GM12864 (cell line): ENCODE measurements at places on chromosomes 12 and 14.

GRCh38 chr14:90732718-90733117 lies 83.5 kb downstream of the TTC7B start:
- no peak for DNase-seq

- DNase-seq, result no peak
Observed at GRCh38 chr14:40523123-40523522, 1083.6 kb upstream of the LRFN5 start.

GRCh38 chr12:130846369-130846768 lies 7.3 kb upstream of the STX2 start:
- no peak for DNase-seq

DNA sequence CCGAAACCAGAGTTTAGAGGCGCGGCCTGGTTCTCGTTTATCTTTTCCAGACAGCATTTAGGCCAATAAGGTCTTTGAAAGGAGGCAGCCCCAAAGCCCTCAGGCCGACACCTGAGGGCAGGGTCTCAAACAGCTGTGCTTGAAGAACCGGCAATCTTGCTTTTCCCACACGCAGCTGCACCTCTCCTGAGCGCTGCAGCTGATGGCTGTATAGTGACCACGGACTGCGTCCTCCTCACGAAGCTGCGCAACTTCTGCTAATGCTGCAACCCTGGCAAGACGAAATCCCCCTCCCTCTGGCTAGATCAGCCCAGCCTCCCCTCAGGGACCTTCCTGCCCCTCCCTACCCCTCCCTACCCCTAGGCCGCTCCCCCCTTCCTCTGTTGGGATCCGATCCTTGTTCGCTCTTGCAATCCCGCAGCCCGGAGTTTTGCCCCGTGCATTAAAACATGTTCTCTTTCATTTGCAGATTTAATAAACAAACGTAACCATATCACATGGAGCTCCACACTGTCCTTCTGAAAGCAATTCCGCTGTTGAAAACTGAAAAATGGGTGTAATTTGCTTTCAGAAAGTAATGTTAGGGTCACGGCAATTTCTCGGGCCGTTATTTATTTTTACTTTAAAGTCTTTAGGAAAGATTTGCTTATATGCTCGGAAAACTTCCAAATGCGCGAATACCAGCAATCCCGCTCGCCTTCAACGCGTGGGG lies 4.8 kb upstream of the PAX9 start:
- DNase-seq, result no peak

GRCh38 chr14:29222671-29223268 lies 456.2 kb downstream of the FOXG1 start:
- no peak for DNase-seq

GRCh38 chr14:61111209-61111665 lies 130.2 kb downstream of the SLC38A6 start:
- no peak for DNase-seq

- DNase-seq, result no peak
Observed at GRCh38 chr12:51907083-51907855, at the start of gene ACVRL1. TSS of gene ACVRL1 (plus strand) at chr12:51907504. CDS start at chr12:51912475, 4,971 bp downstream.

- no peak for DNase-seq
Observed at GRCh38 chr12:120979862-120980696, 1.7 kb downstream of the HNF1A start.

DNA sequence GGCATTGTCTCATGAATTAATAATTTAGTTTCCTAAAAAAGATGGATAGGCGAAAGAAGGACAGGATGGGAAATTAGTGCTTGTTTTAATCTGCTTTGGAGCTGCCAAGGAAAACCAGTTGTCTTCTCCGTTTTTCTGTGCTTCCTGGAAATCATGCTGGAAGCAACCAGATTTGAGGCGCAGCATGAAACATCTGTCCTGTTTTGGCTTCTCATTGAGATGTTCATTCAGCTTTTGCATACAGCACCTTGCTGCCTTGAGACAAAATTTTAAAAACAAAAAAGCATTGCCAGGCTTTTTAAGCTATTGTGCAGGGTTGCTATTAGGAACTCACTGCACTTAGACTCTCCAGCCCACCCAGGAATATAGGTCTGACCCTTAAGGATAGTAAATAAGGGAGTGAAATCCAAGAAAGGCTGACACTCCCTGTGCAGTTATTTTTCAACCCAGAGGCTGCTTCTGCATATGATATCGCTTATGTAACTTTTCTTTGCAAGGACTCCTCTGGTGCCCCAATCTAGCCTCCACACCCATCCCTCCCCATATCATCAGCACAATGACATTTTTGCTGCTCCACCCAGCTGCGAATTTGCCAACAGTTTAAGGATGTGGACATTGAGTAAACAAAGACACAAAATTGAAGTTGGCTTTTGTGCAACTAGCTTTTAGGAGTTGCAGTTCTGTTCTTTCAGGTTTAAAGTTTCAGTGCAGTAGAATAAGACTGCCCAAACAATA lies 46.9 kb upstream of the MDM1 start:
- DNase-seq, result no peak

DNA sequence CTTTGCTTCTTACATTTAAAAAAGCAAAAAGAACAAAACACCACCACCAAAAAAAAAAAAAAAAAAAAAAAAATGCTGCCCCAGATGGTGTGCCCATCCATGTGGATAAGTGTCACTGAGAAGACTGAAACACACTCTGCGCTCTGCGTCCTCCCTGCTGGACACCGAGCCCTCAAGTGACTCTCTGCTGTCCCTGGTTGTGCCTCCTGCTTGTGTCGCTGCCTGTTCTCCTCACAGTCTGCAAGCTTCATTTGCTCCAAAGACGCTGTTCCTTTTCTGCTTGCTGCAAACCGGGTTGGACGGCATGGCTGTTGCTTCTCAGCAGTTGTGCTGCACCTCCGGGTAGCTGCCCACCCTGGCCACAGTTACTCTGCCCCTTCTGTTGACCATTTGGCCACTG lies 276.2 kb upstream of the ATP2B1 start:
- no peak for DNase-seq

DNA sequence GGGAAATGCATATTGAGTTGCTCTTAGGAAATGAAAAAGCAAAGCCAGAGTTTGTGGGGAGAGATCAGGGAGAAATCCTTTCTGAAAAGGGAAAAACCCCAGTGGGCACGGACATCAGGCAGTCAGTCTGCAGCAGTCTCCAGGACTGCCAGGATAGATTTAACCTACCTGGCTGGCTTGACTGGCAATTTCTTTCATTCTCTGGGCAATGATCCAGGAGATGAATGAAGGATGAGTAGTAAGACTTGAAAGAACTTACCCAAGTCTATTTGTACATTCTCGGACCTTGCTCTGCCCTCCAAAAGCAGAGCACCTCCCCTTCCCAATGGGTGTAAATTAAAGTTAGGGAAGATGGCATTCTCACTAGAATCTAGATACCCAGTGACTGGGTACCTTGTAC lies 42.9 kb downstream of the CMAS start:
- no peak for DNase-seq

DNA sequence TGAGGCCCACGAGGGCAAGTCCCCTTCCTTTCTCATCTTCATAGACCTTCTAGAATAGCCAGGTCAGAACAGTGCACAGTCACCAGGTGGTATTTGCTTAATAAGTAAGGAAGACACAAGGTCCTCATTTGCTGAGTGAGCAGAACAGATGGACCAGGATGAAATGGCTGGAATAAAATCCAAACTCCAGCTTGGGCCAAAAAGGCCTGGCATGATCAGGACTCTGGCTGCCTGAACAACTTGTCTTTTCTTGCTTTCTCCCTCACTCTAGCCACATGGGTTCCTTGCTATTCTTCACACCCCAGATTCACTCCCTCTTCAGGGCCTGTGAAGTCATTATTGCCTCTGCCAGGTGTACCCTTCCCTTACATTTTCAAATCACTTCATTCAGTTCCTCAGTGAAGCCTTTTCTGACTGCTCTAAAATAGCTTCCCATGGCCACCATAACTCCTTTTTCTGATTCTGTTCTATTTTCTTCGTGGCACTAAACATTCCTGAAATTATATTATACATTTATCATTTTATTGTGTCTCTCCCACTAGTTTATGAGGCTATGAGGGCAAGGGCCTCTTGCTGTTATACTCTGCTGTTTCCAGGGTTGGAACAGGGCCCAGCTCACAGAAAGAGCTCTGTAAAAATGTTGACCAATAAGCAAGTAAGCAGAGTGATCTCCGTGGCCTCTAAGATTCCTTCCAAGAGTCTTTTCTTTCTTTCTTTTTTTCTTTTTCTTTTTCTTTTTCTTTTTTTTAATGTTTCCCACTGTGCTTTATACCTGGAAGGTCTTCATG lies 150.8 kb downstream of the TTC8 start:
- no peak for DNase-seq

DNA sequence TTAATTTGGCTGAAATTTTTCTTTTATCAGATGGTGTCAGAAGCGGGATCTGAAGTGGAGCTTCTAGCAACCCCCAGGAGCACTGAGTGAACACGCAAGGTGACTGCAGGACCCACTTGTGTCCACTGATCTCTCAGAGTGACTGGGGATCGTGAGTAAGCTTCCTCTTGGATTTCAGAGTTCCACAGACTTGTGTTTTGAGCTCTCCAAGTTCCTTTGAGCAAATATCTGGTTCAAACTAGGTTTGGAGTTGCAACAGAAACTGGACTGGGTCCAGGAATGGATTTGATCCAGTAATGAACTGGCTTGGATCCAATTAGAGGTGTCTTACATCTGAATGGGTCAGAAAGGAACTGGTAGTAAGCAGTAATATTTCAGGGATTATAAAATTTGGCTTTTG lies 24.7 kb upstream of the B4GALNT1 start:
- DNase-seq, result no peak

GRCh38 chr14:80269353-80269925 lies 58.1 kb upstream of the DIO2 start:
- DNase-seq, result no peak
